ENCODE measurements at places on chromosomes 2 and 18.

DNA sequence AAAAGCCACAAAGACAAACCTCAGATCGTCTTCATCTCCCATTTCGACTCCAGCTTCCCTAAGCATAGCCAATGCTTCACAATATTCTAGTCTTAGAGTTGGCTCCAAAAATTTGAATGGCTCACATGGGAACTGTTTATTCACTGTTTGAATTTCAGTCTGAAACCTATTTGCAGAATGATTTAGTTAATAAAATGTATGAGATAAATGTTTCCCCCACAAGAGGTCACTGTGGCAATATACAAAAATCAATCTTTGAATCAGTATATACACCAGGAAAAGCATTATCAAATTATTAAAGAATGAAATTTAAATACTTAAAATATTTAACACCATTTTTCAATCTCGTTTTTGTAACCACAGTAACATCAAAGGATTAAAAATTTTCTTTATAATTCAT is 40.0 kb upstream of the MCM6 start:
- no peak for DNase-seq

DNA sequence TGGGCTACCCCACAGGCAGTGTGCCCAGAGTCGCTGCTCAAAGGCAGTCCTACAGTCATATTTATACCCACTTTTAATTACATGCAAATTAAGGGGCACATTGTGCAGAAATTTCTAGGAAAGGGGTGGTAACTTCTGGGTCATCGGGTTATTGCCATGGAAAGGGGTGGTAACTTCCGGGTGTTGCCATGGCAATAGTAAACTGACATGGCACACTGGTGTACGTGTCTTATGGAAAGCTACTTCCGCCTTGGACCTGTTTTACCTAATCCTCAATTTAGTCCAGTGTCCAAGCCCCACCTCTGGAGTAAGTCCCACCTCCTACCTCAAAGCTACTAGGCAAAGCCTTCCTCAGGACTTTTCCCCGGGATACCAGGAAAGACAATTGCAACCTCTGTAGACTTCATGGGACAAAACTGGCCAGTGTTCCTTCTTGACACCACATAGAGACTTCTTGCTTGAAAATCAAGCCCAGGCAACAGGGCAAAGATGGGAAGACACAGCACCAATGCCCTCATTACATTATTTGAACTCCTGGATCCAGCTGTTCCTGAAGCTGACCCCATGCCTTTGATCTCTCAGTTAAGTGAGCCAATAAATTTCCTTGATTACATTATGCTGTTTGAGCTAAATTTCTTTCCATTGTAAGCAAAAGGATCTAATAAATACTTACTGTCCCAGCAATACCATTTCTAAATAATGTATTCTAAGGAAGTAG is 63.3 kb upstream of the AGAP1 start:
- no peak for DNase-seq

DNA sequence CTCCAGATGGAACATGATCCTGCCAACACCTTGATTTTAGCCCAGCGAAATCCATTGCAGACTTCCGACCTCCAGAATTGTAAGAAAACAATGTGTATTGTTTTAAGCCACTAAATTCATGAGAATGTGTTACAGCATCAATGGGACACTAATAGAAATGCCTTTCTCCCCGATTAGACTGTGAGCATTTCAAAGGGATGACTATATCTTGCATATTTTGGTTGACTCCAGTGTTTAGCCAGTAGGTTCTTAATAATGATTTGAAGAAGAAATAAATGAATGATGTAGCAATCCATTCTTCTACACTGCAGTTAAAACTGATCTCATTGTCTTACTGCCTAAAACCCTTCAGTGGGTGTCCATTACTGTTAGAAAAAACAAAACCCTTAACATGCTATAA is 67.4 kb upstream of the ACVR1C start:
- no peak for DNase-seq

- DNase-seq, result no peak
Measured at GRCh38 chr2:204738721-204739120, 193.4 kb downstream of the PARD3B start.

DNA sequence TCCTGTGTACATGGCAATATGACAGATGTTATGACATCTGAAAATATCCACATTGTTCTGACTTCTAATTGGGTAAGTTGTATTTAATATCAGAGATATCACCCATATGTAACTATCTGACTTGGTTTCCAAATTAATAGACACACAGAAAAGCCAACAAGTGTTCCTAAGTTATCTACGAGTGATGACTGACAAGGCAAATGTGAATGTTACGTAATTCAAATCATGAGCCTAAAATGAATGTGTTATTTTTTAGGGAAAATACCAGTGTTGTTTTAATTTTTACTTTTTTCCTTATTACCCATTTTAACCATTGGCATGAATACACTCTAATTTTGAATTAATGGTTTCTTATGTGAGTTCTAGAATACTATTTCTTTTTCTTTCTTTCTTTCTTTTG is 15.8 kb upstream of the PNO1 start:
- no peak for DNase-seq

DNA sequence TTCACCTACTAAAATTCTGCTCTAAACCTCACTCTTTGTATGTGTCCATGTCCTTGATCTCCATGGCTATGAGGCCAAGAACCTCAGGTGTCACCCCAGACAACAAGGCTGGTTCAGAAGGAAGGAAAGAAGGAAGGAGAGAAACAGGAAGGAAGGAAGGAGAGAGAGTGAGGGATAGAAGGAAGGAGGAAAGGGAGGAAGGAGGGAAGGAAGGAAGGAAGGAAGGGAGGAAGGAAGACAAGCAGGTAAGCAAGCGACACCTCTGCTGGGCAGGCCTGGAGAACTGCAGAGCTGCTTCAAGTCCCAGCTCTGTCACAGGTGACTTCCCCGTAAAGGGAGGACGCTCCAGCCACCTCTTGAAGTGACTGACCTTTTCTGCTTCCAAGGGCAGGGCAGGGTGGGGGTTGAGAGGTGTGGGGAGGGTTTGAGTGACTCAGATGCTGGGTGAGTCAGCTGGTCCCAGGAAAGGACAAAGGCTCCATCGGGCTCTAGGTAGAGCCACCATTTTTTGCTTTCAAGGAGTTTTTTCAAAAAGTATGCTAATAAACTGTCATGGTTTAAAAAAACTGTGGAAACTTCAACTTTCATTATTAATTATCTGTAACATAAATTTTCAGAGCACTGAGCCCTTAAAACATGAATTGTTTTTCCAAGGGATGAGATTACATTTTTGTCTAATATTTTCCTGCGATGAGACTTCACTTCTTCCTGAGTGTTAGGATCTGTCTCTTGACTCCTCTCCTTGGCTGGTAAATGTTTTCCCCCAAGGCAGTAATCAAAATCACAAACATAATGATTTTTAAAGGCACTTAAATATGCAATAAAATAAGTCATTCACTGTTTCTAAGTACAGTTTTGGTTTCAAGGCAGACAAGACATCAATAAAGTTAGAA is 90.1 kb upstream of the L3MBTL4 start:
- DNase-seq, result no peak

DNA sequence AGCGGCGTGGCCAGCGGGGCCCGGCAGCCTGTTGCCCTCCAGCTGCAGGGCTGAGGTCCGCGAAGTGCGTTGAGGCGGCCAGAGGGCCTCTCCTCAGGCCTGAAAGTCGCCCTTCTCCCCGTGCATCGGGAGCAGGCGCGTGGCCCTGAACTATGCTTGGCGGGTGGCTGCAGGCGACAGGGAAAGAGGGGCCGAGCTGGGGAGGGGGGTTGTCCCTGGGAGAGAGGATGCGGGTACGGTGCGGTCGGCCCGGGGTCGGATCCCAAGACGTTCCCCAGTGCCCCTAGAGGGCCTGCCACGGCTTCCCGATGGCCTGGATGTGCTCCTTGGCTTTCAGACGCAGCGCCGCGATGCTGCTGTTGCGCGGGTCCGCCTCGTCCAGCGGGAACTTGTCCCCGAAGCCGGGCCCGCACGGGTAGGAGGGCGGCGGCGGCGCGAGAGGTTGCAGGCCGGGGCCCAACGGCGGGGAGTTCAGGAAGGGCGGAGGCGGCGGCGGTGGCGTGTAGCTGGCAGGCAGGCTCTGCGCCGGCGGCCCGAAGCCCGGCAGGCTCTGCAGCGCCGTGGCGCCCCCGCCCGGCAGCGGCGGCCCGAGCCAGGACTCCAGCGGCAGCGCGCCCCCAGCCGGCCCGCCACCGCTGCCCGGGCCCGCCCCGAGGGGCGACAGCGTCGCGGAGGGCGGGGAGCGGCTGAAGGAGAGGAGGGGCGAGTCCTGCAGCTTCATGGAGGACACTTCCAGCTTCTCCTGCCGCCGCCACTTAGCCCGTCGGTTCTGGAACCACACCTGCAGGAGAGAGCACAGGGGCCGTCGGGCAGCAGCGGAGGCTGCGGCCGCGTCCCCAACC is 4.3 kb downstream of the RAX start:
- DNase-seq, result no peak
